HT-29 (cell line): ENCODE measurements at places on chromosomes 16 and 17. TPM values are rescaled to one million over a fixed set of nuclear protein-coding genes. Genes with fewer than 3 reads are reported as not detected.

Gene SUZ12
- total RNA-seq: 15.5 and 19.5 TPM in 2 replicates

Gene TPSG1
- 0.31 TPM in 1 of 2 replicates, not detected in the other for total RNA-seq

DNA sequence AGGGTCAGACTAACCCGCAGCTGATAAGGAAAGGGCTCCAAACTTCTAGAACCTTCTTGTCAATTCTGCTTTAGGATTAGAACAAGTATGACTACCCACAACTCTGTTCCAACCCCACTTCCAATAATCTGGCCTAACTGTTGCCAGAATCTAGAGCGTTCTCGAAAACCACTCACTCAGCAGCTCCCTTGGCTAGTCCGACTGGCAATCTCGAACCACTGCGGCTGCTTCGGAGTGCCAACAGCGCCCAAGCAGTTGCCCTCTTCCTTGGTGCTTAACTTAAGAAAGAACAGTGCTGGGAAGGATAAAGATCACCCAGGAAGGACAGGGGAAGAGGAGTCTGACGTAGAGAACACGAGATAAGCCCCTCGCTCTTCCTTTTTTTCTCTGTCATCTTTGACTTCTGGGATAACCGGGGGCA lies 818 bp downstream of the DNAJC7 start:
- DNase-seq: peak; percentile 26

- DNase-seq: no peak
Observed at GRCh38 chr16:65142276-65142675, 20.4 kb upstream of the CDH11 start.

DNA sequence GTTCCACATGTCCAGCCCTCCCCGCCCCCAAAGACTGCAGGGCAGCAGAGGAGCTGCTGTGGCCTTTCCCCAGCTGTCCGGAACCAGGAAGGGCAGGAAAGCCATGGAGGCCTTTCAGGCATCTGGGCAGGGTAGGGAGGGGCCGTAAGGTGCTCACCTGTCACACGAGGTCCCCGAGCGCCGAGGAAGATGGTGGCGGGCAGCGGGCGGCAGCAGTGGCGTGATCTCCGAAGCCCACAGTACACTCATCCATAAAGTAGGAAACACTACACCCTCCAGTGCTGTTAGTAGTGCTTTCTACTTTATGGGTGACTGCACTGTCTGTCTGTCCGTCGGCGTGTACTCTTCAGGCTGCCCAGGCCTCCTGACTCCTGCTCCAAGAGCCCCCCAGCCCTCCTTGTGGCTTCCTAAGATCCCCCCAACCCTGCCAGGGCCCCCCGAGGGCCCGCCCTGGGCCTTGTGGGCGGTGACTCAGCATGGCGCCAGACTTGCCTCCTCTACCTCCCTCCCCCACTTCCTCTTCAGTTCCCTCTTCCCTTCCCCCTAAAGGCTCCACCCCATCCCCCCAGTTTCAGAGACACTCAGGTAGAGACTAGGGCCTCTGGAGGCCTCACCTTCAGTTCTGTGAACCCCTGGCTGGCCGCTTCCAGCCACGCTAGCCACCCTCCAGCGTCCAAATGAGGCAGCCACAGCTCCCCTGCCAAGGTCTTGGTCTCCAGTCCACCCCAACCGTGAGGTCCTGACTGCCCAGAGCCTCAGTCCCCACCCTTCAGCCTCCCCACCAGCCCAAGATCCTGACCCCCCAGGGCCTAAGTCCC lies 2.6 kb upstream of the TSPOAP1 start:
- DNase-seq: no peak

DNA sequence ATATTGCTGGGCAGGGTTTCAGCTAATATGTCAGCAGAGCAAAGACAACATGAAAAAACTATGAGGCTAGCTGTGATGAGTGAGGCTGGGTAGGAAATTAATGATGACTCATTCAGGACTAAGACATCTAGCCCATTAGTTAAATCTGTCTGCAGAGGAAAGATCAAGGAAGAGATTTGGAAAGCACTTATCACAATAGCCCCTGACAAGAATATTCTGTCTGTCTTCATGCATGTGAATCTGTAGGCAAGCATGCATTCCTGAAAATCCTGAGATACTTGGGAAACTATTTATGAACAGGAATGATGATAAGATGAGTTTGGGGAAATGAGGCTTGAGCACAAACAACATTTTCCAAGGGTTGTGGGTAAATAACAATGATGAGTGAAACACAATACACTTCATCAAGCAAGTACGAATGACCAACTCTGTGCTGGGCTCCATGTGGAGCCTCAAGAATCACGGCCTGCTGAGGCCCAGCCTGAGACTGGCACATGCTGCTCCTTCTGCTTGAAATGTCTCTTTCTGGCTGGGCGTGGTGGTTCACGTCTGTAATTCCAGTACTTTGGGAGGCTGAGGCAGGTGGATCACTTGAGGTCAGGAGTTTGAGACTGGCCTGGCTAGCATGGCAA lies 96.5 kb upstream of the ASIC2 start:
- no peak for DNase-seq

DNA sequence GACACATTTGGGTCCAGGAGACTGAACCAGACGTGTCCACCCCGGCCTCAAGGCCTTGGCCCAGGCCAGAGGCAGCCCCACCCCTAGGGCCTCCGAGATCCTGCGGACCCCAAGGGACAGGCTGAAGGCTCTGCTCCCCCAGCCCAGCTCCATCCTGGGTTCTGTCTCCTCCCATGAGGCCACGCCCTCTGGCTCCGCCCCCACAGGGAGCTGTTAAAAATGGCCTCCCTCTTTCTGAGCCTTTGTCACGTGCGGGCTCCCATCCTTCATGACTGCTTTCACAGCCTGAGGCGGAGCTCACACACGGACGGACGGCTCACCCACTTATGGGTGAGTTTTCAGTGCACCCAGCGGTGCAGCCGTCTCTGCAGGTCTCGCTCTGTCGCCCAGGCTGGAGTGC lies 6.5 kb upstream of the CACNA1H start:
- DNase-seq: no peak

Gene CIITA
- not detected in 2 replicates for total RNA-seq

GRCh38 chr17:27488231-27488630 lies 32.0 kb downstream of the KSR1 start:
- DNase-seq: no peak
